ENCODE measurements at places on chromosomes 5 and 9.

DNA sequence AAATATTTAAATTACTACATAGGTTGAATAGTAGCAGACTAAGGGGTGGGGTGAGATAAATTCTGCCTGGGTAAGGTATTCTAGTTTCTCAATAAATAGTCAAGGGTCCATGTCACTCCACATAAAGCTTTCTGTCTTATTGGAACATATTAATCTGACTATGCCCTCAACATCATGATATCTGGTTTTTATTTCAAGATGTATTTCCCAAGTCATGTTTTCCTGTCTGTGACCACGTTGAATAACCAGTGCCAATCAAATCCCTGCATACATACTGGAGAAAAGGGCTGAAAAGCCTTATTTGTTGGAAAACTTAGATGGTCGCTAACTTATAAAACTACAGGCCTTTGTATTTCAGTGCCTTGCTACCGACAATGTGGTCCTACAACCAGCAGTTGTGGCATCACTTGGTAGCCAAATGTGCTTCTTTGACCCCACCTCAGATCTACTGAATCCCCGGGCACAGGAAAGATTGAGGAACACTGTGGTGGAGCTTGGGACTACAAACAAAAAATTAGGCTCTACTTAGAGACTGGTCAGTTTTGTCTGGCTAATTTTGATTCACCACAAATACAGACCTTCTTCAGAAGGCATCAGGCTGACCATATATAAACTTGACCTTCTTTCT is 39.4 kb downstream of the ALDH1A1 start:
- no peak for DNase-seq

DNA sequence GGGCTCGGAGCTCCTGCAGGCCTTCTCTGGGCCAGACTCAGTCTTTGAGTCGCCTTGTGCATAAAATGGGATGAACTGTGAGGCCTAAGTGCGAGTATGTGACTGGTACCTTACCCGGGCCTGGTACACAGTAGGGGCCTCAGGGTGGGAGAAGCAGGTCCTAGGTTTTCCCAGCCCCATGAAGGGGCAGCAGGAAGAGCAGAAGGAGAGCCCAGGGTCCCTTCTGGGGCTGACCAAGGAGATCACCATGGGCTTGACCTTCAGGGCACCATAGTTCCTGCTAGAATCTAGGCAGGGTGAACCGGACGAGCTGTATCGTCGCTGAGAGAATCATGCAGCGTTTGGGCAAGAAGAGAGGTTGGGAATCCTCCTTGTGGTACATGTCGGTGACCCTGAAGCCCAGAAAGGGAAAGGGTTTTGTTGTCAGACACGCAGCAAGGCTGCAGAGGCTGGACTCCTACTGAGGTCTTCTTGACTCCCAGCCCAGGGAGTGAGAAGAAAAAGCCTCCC is 373 bp upstream of the PHYKPL start:
- DNase-seq: no peak

DNA sequence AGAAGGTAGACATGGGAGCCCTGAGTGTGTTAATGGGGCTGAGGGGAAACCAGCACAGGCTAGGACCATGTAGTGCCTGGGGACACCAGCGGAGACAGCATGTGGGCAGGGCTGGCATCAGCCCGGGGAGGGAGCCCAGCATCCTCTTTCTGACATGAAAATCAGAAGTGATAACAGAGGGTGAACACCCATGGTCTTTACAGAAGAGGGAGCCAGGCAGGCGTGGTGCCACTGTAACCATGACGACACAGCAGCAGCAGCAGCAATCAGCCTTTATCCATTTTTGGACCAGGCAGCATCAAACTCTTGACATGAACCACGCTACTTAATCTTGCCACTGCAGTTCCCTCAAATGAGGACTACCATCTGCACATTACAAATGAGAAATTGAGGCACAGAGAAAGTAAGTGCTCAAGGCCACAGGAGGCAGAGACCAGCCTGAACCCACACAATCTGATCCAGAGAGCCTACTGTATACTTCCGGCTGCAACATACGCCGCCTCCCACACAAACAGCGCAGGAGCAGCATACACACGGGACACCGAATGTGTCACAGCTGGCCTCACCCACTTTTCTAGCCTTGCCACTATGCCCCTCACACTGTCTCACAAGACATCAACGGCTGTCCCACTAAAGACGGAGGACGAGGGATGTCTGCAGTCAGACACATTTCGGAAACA is 23.8 kb downstream of the CAMSAP1 start:
- DNase-seq: no peak

GRCh38 chr5:118006219-118006618 is 982.1 kb downstream of the DTWD2 start:
- DNase-seq: no peak

DNA sequence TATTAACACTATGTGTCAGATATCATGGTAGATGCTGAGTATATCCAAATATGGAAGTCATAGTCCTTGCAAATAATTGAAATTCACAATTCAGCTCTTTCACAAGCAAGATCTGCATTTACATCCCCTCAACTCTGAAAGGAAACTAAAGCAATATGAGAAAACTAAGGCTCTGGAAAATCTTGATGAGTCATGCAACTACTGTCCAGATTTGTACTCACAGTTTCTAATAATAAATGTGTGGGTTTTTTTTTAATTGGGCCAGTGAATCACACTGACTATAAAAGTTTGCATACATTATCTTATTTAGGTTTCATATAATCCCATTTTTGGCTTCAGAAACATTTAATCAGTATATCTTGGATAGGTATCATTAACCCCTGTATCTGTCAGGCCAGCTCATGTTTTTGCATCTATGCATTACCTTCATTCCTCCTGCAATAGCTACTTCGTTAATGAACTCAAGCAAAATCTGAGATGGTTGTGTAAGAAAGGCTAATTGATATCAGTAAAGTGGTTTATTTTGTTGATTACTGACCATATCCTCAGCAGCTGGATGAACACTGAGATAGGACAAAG is 58.7 kb upstream of the PRR16 start:
- peak; percentile 58 for DNase-seq

DNA sequence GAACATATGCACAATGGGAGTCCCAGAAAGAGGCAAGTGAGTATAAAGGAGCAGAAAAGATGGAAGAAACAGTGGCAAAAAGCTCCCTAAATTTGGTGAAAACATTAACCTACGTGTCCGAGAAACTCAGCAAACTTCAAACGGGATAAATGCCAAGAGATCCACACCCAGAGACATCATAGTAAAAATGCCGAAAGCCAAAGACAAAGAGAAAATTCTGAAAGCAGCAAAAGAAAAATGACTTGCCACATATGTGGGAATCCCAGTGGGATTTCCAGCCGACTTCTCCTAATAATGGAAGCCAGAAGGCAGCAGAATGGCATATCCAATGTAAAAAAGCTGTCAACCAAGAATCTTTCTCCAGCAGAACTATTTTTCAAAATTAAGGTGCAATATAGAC is 101.2 kb downstream of the ADAMTS2 start:
- DNase-seq: no peak

GRCh38 chr9:94086486-94087345 is 2.5 kb downstream of the PTPDC1 start:
- DNase-seq: no peak

- no peak for DNase-seq
Measured at GRCh38 chr5:119158144-119158543, 87.3 kb downstream of the DMXL1 start.

GRCh38 chr9:79542735-79543620 is 28.8 kb upstream of the TLE4 start:
- DNase-seq: no peak

DNA sequence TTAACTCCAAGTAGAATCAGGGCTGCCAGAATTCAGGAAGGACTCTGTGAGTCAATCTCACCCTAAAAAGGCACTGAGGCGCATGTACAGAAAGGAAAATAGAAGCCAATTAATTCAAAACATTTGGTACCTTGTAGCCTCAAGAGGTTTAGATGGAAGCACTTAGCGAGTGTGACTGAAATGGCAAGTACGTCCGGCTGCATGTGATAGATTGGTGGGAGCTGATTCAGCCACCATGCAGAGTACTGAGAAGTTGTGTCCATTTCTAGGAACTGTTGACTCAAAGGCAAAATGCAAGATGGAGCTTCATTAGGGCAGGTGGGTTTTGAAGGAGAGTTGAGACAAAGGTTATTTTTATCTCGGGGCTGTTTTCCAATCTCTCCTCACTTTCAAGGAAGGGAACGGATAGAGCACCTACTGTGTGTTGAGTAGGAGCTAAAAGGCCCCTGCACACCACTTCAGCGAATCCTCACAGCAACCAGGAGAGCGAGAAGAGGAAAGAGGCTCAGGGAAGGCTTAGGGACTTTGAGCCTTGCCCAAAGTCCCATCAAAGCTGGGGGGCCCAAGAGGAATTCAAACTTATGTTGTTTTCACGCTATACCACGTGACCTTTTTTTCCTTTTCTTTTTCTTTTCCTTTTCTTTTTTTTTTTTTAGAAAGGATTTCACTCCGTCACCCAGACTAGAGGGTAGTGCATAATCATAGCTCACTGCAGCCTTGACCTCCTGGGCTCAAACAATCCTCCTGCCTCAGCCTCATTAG is 34.6 kb upstream of the CPEB4 start:
- DNase-seq: no peak

DNA sequence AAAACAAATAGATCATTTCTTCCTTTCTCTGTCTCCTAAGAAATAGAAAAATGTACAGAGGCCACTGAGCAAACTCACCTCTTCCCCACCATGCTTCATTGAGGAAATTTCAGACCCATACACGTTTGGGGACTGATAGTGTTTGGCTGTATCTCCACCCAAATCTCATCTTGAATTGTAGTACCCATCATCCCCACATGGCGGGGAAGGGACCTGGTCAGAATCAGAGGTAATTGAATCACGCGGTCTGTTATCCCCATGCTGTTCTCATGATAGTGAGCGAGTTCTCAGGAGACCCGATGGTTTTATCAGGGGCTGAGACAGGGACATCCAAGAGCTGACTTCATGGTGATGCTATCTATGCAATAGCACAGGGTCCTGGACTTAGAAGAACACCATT is 1655.8 kb downstream of the MAT2B start:
- DNase-seq: no peak

GRCh38 chr5:24367216-24367615 is 277.6 kb downstream of the CDH10 start:
- no peak for DNase-seq

GRCh38 chr9:37290366-37290939 is 132.0 kb upstream of the GRHPR start:
- no peak for DNase-seq

- no peak for DNase-seq
Measured at GRCh38 chr5:34695275-34696027, 39.3 kb downstream of the RAI14 start.

- DNase-seq: no peak
Measured at GRCh38 chr5:11110128-11110527, 349.1 kb upstream of the DAP start.

DNA sequence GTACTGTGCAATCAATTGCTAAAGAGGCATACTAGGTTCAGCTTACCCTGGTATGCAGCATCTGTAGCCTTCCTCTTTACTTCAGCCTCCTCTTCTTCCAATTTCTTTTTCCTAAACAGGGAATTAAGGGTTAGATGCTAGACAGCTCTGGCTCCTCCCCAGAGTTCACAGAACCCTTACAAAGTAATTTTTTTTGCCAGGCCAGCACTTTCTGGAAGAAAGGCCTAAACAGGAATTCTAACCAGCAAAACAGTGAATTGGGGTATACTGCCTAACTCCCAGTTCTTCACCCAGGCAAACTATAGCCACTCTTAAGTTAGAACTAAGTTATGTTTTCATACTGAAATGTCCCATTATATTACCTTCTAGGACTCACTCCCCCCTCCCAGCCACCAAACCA is 8.1 kb downstream of the BRD8 start:
- DNase-seq: no peak

GRCh38 chr5:161471211-161471950 is 75.1 kb downstream of the GABRB2 start:
- no peak for DNase-seq

DNA sequence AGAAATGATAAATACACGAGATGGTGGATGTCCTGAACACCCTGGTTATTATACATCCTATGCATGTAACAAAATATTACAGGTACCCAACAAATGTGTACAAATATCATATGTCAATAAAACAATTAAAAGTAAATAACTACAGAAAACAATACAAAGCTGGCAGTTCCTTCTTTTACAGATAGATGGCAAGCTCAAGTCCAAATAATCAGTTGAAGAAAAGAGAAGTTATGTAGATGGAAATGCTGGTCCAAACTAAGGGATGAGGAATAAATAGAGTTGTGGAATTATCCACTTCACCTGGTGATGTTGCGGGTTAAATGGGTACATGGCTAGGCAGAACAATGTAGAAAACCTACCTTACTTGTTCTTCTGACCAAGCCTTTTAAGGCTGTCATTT is 79.4 kb downstream of the PALM2AKAP2 start:
- DNase-seq: no peak

GRCh38 chr5:96692441-96692840 is 30.3 kb downstream of the CAST start:
- DNase-seq: no peak

DNA sequence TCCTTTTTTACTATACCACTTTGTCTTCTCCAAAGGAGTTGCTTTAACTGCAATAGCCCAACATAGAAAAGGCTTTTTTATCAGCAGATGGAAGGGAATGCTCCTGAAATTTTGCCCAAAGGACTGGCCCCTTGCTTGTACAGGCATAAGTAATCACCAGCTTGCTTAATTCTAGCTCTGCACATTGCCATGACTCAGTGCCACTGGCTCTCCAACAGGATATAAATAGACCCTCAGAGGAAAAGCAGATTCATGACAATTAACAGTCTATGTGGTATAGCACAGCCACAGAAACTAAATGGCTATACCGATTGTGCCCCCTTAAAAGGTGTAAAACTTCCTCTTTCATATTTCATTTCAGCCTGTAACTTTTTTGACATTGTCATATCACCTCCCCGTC is 227.0 kb downstream of the ZNF608 start:
- peak; percentile 83 for DNase-seq

- DNase-seq: no peak
Measured at GRCh38 chr9:92911511-92912475, 34.0 kb upstream of the ZNF484 start.

- DNase-seq: no peak
Measured at GRCh38 chr9:125759764-125760129, 12.6 kb downstream of the PBX3 start.

- no peak for DNase-seq
Measured at GRCh38 chr5:157479166-157479565, 19.2 kb downstream of the NIPAL4 start.

DNA sequence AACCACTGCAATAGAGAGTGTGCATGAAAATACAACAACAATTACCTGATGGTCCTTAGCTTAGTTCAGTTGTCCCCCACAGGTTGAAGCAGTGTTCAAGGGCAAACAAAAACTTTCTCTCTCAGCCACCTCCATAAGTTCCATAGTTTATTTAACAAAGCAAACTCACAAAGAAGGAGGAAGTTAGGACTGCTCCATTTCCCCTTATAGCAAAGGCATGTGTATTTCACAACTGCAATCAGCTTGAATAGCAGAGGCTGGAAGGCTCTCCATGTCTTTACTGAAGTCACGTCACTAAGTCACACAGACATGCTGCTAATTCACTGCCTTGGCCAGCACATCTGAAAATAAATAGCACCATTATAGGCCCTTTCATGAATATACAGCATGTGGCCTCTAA is 43.3 kb downstream of the DOCK8 start:
- DNase-seq: peak; percentile 54

All from bone marrow (tissue), 2 donors.